ENCODE measurements at places on chromosomes 4 and X.

GRCh38 chr4:122412547-122412946, 33.7 kb downstream of the ADAD1 start:
- DNase-seq = no peak

- DNase-seq = no peak
Measured at GRCh38 chr4:140222171-140222570, 68.2 kb upstream of the MAML3 start.

DNA sequence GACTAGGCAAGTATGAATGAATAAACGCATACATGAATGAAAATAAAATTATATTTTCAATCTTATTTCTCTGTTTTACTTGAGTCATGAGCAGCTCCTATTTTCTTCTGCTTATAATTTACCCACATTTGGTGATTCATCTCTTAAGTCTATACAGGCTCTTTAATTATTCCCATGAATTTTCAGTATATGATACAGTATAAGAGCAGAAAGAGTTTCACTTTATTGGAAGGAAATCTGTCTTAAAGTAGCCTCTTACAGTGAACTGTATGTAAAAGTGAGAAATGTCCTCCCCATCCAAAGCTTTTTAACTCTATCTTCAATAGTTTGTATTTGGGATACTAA, 50.8 kb downstream of the TMEM165 start:
- DNase-seq = no peak

DNA sequence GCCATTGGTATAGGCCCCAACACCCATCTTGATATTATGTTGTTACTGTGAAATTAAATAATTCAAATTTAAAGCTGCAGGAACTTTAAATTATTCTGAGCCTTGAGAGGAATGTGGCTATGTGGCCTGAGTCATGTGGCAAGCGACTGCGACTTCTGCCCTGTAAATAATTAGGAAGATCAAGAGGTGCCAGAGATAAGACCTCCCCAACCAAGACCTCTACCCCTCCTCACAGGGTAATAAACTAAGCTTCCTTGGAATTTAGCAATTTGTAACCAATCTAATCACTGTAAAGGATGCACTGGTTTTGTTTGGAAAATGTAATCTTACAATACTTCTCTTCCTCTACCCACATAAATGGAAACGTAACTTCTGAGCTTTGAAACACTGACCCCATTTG, 501.9 kb downstream of the RAPGEF2 start:
- DNase-seq = no peak

- DNase-seq = no peak
Measured at GRCh38 chr4:186743261-186743660, 19.6 kb upstream of the FAT1 start.

- no peak for DNase-seq
Measured at GRCh38 chrX:48676893-48677270, 6.7 kb upstream of the WAS start.

DNA sequence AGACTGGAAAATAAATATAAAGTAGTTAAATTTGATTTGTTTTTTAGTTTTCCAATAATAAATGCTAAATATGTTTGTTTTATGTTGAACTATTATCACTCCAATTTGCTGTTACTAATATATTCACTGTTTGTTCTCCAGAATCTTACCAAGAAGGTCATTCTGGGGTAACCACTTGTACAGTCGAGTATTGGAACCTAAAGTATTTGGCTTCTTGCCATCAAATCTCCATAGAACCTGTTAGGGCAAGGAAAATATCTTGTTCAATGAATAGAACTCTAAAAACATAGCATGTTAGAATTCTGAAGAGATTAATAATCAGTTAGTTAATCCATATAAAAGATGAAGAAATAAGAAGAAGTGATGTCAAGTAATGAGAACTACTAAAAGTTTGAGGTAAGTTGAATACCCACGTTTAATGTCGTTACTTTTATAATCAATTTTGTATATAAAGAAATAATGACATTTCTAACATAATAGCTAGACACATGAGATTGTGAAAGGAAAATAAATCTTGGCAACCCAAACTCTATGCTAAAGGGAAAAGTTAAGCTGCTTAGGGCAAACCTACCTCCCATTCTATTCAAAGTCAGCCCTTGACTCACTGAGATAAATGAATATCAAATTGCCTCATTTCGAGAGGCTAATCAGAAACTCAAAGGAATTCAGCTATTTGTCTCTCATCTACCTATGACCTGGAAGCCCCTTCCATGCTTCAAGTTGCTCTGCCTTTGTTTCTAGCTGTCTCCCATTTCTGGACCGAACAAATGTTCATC, 15.3 kb downstream of the UGT2B15 start:
- DNase-seq = no peak

DNA sequence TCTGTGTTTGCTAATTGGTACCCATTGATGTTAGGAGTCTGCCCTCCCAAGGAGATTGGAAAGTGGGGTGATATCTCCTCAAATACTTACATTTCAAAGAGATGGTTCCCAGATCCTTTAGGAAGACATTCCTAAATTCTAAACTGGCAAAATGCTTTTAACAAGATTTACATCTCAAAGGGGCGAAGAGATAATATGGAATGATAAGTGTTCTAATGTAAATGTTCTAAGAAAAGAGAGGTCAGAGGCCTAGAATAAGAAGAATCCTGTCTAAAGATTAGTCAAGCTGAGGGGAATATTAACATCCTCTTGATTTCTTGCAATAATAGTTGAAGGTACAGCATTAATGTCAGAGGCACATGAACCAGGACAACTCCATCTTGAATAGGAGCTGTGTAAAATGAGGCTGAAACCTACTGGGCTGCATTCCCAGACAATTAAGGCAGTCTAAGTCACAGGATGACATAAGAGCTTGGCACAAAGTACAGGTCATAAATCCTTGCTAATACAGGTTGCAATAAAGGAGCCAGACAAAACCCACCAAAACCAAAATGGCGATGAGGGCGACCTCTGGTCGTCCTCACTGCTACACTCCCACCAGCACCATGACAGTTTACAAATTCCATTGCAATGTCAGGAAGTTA, 2248.1 kb downstream of the ARAP2 start:
- no peak for DNase-seq

GRCh38 chr4:87651941-87652340, 1.9 kb downstream of the DMP1 start:
- DNase-seq = no peak

DNA sequence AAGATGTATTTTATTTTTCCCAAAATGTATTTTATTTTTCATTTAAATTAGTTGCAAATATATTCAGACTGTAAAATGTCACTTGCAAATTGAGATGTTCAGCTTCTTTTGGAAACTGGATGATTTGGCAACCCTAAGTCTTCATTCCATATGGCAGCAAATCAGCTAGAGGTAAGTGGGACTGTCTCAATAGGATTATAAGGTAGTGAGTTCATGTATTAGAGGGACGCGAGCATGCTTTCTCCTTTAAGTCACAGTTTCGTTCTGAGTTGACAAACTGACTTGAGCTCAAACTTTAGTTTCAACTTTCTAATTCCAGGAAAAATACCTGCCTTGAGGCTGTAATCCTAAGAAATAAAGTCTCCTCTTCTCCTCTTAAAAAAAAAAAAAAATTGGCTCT, 44.2 kb upstream of the TMEM131L start:
- DNase-seq = no peak
